ENCODE measurements at places on chromosomes 12 and 14. TPM values are rescaled to one million over a fixed set of nuclear protein-coding genes. Genes with fewer than 3 reads are reported as not detected.

Gene OR6C1
- not detected for total RNA-seq

Gene OR4L1
- not detected for total RNA-seq

Gene GLIPR1
- 35.2 TPM for total RNA-seq

Gene CISTR
- not detected for total RNA-seq

Gene GLS2
- total RNA-seq: 1.9 TPM

Gene KRT71
- not detected for total RNA-seq

Gene TAS2R8
- not detected for total RNA-seq

Gene CFAP251
- total RNA-seq: 0.30 TPM

Gene GDF3
- not detected for total RNA-seq

Gene KLHL33
- total RNA-seq: 0.15 TPM

Gene APOF
- total RNA-seq: not detected

Gene GPATCH2L
- total RNA-seq: 41.8 TPM

Gene AP1G2
- 333 TPM for total RNA-seq

Gene MYBPC1
- total RNA-seq: not detected

Gene KRT77
- not detected for total RNA-seq

Gene CLEC1A
- total RNA-seq: not detected

Gene EP400
- 57.0 TPM for total RNA-seq

Gene PITPNM2
- 21.8 TPM for total RNA-seq

Gene DIO3
- total RNA-seq: not detected

Gene TOMM20L
- total RNA-seq: not detected

Gene SLC8A3
- total RNA-seq: not detected

Gene CHFR
- 71.4 TPM for total RNA-seq

Gene ITGA7
- 3.1 TPM for total RNA-seq

Gene PROX2
- not detected for total RNA-seq

Gene HSPA2
- 2.2 TPM for total RNA-seq

Gene TMEM30B
- total RNA-seq: 0.30 TPM

Gene LRP1
- 0.94 TPM for total RNA-seq

Gene RNASE12
- not detected for total RNA-seq

Gene AGAP2
- total RNA-seq: 73.3 TPM

Gene BICDL1
- total RNA-seq: 65.9 TPM

Gene USP5
- 131 TPM for total RNA-seq

Gene KLHDC1
- 2.4 TPM for total RNA-seq

Gene PRH2
- not detected for total RNA-seq

Gene METTL3
- total RNA-seq: 80.2 TPM

Gene TCL1A
- total RNA-seq: not detected

Gene ERH
- 334 TPM for total RNA-seq

Gene GLTP
- 20.7 TPM for total RNA-seq

Gene STAB2
- not detected for total RNA-seq

Gene LGR5
- not detected for total RNA-seq

Gene CCDC196
- not detected for total RNA-seq

Gene BLOC1S1
- 181 TPM for total RNA-seq
